ENCODE measurements at places on chromosomes 3 and 15. TPM values are rescaled to one million over a fixed set of nuclear protein-coding genes. Genes with fewer than 3 reads are reported as not detected.

Gene GASK1A
- 5.8 TPM for polyA plus RNA-seq

Gene C3orf20
- polyA plus RNA-seq = not detected

Gene TMEM212
- polyA plus RNA-seq = not detected

Gene TTBK2
- polyA plus RNA-seq = 5.2 TPM

DNA sequence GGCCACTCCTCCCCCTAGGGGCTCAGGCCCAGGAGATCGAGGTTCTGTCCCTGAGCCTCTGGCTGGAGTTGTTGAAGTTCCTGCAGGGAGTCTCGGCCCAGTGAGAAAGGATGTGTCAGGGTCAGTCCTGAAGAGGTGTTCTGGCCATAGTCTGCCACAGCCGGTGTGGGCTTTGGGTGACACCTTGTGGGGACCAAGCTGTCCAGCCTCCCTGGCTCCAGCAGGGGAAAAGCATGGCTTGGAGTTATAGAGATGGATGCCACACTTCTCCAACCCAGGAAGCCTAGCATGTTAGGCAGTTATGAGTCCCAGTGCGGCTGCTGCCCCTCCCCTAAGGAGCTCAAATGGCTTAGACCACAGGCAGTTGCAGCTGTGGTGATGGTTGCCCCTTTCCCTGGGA lies 945.6 kb upstream of the GBE1 start:
- DNase-seq = no peak

DNA sequence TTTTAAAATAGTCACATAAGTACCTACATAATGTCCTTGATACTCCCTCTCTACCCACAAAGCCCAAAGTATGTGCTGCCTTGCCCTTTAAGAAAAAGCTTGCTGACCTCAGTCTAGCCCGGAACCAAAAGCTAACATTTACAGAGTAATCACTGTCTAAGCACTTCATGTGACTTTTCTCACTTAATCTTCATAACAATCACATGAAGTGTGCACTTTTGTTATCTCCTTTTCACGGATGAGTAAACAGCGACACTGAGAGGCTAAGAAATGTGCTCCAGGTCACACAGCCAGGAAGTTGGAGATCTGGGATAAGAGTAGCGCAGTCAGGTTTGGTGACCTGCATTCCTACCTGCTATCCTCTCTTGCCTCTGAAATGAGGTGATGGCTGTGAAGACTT lies 194.0 kb downstream of the ITPR1 start:
- DNase-seq = no peak

- DNase-seq = no peak
Observed at GRCh38 chr15:39251413-39252133, 329.3 kb upstream of the THBS1 start.

GRCh38 chr3:71384837-71385716 lies 198.5 kb downstream of the FOXP1 start:
- no peak for DNase-seq

GRCh38 chr3:139339219-139339906 lies 4.5 kb upstream of the MRPS22 start:
- DNase-seq = no peak

DNA sequence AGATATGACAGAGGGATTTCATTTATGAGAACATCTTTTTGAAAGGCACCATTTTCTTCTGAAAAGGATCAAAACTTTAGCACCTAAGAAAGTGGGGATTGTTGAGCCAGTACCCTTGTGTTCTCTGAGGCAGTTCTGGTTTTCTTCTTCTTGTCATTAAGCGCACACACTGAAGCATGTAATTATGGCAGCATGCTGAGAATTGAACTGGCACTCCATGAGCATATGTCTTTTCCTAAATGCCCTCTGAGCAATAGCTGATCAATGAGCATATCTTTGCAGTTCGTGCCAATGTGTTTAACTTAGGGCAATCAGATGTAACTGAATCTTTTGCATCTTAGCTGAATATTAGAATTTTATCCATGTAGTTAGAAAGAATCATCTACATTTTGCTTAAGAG lies 53.9 kb upstream of the VGLL3 start:
- no peak for DNase-seq

DNA sequence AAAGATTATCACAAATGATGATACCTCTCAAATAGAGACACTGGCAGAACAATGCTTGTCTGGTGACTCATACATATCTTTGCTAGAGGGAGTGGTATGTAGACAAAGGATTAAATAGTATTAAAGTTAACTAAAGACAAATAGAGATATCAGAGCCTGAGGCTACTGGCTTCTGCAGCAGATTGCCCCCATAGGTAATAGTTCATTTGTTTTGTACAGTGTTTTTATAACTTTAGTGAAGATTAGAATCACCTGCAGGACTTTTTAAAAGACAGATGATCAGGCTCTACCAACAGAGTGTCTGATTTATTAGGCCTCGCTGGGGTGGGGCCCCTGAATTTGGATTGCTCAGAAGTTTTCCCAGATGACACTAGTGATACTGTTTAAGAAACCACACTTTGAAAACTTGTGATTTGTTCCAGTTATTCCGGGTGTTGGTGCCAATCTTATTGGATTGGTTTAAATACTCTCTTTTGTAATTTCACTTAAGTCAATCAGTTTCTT lies 96.4 kb downstream of the NAALADL2 start:
- no peak for DNase-seq

DNA sequence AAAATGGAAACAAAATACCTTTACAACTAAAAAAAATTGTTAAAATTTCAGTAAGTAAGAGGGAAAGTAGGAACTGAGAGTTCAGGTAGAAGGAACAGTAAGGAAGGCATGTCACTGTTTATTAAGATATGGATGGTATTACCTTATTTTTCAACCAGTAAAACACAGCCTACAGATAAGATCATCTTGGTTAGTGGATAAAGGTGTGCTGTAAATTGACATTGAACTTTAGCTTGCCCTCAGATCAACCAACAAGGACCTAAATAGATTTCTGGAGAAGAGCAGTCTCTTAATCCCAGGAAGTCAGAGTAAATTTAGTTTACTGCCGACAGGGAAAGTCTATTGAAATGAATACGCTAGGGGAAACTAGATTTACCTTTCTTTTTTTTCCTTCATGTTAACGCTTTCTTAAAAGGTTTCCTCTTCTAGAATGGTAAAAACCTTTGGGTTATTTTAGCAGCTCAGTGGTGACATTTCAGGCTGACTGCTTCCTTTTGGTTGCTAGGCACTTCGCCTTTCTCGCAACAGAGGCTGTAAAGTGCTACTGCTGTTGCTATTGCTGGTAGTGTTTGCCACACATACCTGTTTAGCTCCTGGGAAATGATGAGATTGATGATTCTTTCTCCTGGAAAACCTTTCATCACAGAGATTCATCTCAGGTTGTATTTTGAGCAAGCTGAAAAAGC lies 12.9 kb downstream of the DZIP3 start:
- no peak for DNase-seq

DNA sequence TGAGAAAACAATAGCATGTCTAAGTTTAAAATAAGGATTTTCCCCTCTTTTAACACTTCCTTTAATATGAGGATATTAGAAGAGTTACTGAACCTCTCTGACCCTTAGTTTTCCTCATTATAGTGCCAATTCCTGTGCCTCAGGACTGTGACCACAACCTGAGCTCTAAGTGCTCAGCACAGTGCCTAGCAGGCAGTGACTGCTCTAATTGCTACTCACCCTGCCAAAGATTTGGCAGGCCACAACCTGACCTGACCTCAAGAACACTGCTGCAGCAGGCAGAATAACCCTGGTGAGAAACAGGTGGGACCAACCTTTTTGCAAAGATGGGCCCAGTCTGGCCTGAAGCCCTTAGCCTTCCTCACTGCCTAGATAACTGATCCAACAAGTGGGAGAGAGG lies 35.7 kb downstream of the NBEAL2 start:
- DNase-seq = no peak

DNA sequence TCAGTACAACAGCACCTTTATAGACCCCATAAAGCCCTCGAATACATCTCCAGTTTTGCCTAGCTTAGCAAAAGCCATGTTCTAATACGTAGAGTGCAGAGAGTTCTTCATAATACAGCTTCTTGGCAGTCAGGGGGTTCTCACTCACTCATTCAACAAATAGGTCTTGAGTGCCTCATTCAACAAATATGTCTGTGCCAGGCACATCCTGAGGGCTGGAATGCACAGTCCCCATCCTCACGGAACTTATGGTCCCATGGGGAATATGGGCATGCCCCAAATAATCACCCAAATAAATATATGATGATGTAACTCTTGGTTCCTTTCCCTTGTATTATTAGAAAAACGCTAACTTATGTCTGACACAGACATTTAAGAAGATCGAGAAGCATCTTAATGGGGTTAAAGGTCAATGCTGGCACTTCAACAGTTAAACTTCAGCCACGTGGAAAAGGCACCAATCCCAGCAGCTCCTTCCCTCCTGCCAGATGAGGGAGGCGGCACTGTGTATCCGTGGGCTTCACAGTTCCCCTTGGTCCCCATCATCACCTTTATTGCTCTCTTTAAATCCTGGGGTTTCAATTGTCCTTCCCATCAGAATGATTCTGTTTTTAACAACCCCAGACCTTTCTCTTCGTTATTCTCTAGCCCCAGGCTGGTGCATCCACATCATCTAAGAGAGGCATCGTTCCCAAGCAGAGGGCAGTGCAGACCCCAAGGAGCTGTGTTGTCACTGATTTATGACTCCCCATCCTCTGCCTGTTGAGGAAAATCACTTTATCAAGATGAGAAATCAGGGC lies 18.9 kb upstream of the SEMA5B start:
- DNase-seq = no peak

GRCh38 chr15:72285402-72285801 lies 13.0 kb upstream of the PARP6 start:
- DNase-seq = no peak

DNA sequence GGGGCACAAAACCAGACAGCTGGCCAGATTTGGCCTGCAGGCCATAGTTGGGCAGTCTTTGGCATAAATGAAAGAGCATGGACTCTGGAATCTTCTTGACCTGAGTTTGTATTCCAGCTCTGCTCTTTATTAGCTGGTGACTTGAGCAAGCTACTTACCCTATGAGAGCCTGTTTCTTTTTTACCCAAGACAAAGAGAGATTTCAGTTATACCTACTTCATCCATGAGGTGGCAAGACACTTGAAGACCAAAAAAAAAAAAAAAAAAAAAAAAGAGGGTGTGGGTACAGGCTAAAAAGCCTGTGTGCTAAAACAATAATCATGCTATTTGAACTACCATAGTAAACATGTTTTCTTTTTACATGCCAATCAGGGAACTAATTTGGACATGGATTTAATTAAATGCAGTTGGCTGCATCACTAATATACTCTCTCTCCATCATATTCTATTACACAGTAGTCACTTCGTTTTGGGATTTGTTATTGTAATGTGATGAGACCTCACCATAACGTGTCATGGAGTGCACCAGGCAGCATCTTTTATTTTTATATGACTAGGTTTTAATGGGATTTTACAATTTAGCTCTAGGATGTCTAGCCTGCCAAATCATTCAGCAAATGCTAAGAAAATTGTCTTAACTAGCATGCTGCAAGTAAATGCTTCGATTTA lies 109.2 kb upstream of the FHIT start:
- DNase-seq = no peak

- DNase-seq = peak; percentile 67
Observed at GRCh38 chr3:184234224-184234623, 4.8 kb downstream of the VWA5B2 start.

- no peak for DNase-seq
Observed at GRCh38 chr3:148206446-148206845, 491.3 kb upstream of the AGTR1 start.

GRCh38 chr3:125478326-125478725 lies 41.7 kb downstream of the SNX4 start:
- no peak for DNase-seq

DNA sequence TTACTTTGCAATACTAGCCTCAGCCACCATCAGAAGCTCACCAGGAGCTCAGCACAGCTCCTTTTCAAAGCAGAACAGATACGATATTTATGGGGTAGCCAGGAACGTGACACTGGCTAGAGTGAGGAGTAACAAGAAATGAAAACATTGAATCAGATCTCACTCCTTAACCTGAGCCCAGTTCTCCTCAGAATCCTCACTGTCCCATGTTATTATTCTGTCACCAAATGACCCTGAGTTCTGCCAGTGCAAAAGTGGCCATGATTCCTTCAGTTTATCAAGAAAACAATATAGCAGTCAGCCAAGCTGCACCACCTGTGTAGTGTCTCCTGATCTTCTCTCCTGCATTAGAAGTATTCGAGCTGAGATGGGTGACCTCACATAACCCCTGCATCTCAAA lies 956.7 kb downstream of the TUSC7 start:
- no peak for DNase-seq

Measured in ovary (tissue), 10 donors.